ACHN (cell line): ENCODE measurements at places on chromosomes 6 and 20.

GRCh38 chr20:651713-652614 is 1.0 kb downstream of the SRXN1 start:
- no peak for DNase-seq

- no peak for DNase-seq
Observed at GRCh38 chr6:47952640-47953039, 158.4 kb downstream of the PTCHD4 start.

DNA sequence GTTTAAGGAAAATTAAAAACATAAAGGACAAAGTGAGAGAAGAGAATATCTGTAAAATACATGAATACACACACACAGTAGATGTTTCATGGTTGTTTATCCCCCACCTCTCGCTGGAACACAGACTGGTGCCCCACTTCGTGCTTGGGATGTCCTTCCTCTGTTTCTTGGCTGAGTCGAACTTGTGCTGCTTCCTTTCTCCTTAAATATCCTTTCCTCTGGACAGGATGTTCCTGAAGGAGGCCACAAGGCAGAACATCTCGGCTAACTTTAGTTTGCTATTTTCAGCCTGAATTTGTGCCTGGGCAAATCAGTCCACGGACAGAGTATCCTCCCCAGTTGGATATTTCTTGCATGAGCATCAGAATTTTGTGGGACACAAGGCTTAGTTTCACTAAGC is 54.7 kb upstream of the ZMYND8 start:
- DNase-seq: no peak

DNA sequence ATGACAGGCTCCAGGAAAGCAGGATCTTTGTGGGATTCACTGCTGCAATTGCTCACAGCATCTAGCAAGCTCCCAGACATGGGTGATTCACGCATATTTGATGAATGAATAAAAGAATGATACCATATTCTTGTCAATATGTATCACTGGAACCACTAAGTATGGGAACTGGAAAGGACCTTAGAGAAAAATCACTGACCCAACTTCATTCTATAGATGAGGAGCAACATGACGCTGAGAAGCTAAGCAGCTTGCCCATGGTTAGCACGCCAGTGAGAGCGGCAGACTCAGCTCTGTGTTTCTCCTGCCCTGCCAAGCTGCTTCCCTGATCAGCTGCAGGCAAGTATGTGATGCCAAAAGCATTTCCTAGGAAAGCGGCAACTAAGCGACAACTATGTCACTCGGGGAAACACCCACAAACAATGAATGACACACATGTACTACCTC is 66.8 kb downstream of the PPP1R3G start:
- DNase-seq: peak; percentile 51

DNA sequence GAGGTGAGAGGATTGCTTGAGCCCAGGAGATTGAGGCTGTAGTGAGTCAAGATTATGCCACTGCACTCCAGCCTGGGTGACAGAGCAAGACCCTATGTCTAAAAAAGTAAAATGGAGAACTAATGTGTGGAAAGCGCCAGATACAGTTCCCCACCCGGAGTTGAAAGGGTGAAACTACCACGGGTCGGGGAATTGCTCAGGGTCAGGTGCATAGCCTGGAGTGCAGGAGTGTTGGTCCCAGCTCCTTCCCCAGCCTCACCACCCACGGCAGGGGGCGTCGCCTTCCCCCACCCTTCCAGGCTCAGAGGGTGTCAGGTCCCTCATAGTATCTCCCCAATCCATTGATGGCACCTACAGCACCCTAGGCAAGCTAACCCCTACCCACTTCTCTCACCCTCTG is 26.1 kb downstream of the C20orf203 start:
- DNase-seq: no peak

- no peak for DNase-seq
Observed at GRCh38 chr20:4813863-4814695, 92.4 kb downstream of the PRND start.

DNA sequence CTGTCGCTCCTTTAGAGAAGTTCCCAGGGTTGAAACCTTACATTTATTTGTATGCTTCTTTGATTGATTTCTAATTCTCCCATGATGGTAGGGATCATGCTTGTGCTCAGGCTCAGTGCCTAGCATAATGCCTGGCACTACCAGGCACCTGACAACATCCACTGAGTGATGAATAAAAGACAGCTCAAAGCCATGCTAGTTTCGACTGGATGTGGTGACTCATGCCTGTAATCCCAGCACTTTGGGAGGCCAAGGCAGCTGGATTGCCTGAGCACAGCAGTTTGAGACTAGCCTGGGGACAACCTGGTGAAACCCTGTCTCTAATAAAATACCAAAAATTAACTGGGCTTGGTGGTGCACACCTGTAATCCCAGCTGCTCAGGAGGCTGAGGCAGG is 11.6 kb upstream of the CD164 start:
- DNase-seq: no peak

DNA sequence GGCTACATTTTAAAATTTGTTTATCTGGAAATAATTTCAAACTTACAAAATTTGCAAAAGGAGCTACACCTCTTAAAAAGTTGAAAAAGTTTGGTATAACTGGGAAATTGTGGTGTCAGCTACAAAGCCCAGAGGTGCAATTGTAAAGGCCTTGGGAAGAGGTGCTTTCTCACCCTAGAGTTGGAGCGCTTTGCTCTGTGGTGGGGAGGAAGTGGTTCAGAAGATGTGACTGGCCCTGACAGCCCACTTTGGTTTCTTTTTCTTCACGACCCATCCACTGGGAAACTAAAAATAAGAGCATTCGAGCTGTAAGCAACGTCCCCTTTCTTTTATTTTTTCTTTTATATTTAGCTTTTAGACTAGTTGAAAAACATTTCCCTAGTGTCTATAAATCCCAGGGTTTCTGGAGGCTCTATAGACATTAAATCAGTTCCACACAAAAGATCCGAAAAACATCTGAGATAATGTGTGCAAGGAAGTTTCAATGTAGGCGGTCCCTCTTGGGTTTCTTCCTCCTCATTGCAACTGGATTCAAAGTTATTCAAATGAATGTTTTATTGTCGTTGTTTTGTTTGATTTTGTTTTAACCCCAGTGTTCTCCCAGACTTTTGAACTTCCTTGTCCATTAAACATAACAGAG is 397.8 kb downstream of the KIF16B start:
- DNase-seq: no peak

DNA sequence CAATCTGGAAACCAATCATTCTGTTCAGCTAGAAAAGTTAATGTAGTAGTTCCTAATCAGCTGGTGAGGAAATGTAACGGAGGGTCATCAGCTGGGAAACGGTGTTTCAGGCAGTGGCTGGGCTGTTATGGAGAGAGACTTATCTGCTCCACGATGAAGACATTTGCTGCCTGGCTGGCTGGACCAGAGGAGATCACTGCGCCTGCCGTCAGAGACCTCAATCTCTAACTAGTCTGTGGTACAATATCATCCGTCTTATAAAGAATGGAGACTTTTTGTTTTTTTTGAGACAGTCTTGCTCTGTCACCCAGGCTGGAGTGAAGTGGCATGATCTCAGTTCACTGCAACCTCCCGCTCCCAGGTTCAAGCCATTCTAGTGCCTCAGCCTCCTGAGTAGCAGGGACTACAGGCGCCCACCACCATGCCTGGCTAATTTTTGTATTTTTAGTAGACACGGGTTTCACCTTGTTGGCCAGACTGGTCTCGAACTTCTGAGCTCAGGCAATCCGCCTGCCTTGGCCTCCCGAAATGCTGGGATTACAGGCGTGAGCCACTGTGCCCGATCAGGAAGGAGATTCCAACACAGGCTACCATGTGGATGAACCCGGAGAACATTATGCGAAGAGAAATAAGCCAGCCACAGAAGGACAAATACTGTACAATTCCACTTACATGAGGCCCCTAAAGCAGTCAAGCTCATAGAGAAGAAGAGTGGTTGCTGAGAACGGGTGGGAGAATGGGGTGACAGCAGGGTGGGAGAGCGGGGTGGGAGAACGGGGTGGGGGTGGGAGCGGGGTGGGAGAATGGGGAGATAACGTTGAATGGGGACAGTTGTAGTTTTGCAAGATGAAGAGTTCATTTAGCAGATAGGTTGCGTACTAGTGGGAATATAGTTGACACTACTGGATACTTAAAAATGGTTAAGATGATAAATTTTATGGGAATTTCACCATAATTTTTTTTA is 115.1 kb downstream of the SULF2 start:
- no peak for DNase-seq

DNA sequence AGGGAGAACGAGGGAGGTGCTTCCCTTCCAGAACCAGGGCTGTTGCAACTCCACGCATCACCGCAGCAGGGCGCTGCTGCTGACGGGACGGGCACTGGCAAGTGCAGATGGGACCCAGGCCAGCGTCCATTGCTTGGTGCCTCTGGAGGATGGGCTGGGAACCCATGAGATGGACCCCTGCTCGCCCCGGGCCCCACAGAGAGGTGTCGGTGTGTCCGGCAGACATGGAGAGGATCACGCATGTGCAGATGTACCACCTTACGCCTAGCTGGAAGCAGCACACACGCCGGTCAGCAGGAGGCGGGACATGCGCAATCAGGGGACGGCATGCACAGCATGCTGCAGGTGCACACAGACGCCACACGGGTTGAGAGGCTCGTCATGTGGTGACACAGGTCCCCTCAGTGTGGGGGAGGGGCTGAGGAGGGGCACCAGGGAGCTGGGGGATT is 5.7 kb downstream of the CABLES2 start:
- DNase-seq: no peak

- no peak for DNase-seq
Observed at GRCh38 chr6:97049253-97050011, 124.9 kb downstream of the KLHL32 start.

DNA sequence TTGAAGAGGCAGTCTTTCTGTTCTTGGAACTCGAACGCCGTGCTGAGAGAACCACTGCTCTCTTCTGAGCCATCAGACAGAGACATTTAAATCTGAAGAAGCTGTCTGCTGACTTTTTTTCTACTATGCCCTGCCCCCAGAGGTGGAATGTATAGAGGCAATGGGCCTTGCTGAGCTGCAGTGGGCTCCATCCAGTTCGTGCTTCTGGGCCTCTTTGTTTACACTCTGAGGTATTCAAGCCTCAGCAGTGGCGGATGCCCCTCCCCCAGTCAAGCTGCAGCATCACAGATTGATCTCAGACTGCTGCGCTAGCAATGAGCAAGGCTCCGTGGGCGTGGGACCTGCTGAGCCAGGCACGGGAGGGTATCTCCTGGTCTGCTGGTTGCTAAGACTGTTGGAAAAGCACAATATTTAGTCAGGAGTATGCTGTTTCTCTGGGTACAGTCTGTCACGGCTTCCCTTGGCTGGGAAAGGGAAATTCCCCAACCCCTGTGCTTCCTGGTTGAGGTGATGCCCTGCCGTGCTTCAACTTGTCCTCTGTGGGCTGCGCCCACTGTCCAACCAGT is 526.8 kb downstream of the CD109 start:
- DNase-seq: no peak

- no peak for DNase-seq
Observed at GRCh38 chr20:51378171-51378928, 164.2 kb downstream of the NFATC2 start.

DNA sequence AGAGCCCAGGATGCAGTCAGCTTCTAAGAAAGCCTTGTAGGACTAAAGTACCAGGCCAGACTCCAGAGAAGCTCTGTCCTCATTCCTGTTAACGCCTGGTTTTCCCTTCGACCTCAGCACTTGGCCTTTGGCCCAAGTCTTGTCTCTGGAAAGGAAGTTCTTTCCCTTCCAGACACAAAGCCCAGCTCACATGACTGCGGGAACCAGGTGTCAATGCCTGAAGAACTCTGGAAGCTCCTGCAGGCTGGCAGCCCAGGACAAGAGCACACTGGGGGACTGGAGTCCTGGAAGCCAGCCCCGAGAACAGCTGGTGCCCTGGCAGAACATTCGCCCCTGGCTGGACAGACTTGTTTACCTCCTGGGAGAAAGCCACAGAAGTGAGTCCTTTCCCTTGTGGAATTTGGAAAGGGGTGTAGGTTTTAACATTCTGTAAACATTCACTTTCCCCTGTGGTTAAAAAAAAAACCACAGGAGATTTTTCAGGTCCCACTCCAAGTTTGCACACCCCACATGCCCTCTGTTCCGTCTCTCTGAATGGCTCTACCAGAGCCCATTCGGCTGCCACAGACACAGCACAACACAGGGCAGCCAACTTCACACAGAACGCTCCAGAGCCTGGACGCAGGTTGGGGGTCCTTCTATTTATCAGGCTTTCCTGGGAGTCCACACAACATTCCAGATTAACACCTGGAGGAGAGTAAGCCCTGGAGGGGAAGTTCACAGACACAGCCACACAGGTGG is 18.1 kb downstream of the ACSS1 start:
- DNase-seq: no peak

- no peak for DNase-seq
Observed at GRCh38 chr20:44084891-44085290, 102.1 kb downstream of the JPH2 start.

GRCh38 chr6:1622220-1622850 is 12.6 kb downstream of the FOXC1 start:
- DNase-seq: no peak

GRCh38 chr20:24808616-24809015 is 140.5 kb upstream of the CST7 start:
- DNase-seq: no peak

DNA sequence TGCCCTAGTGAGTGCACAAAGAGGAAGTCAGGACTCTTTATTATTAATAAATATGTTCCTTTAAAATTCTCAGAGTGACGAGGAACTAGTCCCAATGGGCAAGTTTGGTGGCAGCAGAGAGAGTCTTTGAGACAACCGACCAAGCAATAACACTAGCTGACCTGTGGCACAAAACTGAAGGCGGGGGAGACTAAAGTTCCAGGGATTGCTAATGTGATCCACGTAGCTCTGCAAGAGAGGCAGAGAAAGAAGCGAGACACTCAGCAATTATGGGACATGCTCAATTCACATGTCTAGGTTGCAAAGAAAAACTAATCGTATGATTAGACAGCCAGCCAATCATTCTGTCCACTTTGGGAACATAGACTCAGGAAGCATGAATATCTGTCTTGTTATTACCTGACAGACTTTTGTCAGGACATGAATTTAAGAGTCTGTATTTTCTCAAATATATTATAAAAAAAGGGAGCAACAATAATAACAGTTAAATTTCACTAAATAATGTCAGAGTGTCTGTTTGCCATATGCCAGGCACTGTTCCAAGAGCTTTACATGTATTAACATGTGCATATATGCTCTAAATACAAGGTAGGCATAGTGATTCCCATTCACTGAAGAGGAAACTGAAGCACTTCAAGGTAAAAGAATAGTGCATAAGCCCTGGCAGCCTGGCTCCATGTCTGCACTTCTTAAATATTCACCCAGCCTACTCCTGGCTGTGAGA is 81.0 kb downstream of the COL9A1 start:
- DNase-seq: no peak

DNA sequence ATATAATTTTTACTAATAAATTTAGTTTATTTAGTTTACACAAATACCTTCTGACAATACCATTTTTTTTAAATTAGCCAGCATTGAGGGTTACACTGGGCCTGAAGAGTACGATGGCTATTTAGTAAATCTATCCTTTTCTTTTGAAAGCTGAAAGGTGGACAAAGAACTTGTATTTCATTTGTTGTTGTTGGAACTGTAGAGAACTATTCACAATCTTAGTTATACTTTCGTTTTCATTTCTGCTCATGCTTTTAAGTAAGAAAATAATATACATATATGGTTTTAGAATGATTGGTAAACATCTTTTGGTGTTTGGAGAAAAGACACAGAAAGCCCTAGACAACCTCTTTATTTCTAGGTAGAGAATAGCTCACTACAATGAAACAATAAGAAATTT is 165.3 kb upstream of the FAM83B start:
- DNase-seq: no peak

GRCh38 chr20:24949756-24950127 is 673 bp downstream of the CST7 start:
- no peak for DNase-seq

GRCh38 chr20:12715991-12716680 is 292.6 kb upstream of the SPTLC3 start:
- DNase-seq: no peak
